ENCODE measurements at places on chromosomes 5 and 9.

- DNase-seq = no peak
These were observed 9.9 kb upstream of the PLEKHG4B start for GRCh38 chr5:82097-82496.

DNA sequence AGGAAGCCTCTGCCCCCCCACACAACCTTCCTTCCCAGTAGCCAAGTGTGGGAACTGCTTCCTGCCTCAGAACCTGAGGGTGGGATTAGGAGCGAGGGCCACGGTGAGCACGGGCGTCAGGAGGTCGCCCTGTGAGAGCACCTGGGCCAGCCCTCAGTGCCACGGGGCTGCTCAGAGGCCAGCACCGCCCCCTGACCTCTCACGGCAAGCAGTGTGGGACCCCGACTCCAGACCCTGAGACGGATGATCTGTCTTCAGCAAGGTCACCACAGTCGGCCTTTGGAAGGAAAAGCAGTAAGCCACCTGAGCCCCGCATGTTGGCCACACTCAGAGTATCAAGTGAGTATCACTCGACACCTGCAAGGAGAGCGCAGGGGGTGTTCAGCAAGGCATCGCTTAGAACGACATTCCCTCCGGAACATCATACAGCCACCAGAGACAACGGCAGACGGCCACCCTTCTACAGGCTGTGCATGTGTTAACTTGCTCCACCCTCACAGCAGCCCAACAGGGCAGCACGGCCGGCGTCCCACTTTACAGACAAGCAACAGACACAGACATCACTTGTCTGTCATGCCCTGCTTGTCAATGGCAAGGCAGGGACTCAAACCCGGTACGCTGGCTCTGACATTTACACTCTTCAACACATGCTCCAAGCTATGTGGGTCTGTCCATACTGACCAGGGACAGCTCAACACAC, 50.2 kb downstream of the IPPK start:
- no peak for DNase-seq

GRCh38 chr5:131769336-131769735, 27.5 kb downstream of the FNIP1 start:
- peak; percentile 15 for DNase-seq

- DNase-seq = no peak
These were observed 135.6 kb downstream of the BOD1 start for GRCh38 chr5:173480896-173481295.

DNA sequence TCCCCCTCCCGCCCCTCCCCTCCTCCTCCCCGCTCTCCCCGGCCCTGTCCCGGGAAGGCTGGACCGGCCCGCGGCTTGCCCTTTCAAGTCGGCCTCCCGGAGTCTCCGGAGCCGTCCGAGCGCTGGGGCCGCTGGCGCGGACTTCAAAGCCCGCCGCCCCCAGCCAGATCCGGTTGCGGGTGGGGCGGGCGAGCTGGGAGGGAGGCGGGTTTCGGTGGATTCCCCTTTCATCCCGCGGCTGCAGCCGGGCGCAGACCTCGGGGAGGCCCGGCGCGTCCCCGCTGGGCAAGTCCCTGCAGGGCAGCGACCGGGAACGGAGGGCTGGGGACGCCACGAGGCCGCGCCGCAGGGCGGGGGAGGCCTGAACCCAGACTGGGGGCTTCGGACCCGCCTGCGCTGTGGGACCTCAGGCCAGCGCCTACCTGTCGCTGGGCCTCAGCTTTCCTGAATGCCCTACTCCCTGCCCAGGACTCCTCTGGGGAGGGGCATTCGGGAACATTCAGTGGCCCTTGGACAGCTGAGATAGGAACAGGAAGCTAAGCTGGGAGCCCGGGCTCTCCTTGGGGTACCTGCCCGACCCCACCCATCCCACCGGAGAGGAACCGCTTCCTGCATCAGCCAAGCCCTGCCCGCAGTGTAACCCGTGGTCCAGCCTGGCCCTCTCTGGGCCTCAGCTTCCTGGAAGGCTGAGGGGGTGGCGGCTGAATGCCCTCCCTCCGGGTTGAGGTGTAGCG, 23.4 kb downstream of the C9orf50 start:
- DNase-seq = no peak

- no peak for DNase-seq
These were observed 58.0 kb downstream of the UBE2QL1 start for GRCh38 chr5:6506611-6507010.

GRCh38 chr5:72183101-72183520, 75.8 kb downstream of the MAP1B start:
- DNase-seq = no peak

GRCh38 chr5:150411245-150411979, 1.3 kb downstream of the CD74 start:
- DNase-seq = peak; percentile 62

GRCh38 chr9:114278881-114279570, 43.9 kb upstream of the ORM1 start:
- no peak for DNase-seq

All from bone marrow (tissue), 2 donors.